ENCODE measurements at places on chromosomes 12 and 14.

- DNase-seq = no peak
Observed at GRCh38 chr14:61589691-61590581, 105.4 kb upstream of the HIF1A start.

- no peak for DNase-seq
Observed at GRCh38 chr14:36723530-36723929, 61.9 kb downstream of the PAX9 start.

DNA sequence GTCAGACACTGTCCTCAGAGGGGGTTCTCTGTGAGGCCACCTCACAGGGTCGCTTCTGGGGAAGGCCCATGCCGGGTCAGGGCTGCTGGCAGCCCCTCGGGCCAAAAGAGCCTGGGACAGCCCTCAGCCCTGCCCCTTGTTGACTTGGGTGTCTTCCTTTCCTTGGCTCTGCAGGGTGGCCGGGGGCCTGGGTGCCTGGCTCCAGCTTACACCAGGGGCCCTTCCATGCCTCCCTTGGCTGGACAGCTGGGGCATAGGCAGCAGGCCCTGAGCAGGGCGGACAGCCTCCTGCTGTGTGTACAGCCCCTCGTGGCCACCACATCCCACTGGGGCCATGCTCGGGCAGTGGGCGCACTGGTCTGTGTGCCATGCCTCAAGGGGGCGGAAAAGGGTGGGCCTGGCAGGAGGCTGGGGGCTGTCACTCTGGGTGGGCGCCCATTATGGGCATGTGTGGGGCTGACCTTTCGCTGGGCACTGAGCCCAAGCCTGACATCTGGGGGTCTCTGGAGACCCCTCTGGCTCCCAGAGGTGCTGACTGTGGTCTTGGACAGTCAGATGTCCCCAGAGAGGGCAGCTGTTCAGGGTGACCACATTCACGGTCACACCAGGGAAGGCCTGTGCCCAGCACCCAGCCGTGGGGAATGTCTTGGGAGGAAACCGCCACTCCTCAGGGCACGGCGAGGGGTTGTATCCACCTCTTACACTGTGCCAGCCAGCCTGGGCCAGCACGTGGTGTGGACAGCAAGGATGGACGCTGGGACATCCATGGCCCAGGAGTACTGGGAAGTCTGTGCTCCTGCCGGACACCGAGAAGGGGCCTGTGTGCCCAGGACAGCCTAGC, 313.3 kb downstream of the TMEM121 start:
- DNase-seq = no peak

- no peak for DNase-seq
Observed at GRCh38 chr12:7101694-7102131, 7.3 kb downstream of the C1RL start.

DNA sequence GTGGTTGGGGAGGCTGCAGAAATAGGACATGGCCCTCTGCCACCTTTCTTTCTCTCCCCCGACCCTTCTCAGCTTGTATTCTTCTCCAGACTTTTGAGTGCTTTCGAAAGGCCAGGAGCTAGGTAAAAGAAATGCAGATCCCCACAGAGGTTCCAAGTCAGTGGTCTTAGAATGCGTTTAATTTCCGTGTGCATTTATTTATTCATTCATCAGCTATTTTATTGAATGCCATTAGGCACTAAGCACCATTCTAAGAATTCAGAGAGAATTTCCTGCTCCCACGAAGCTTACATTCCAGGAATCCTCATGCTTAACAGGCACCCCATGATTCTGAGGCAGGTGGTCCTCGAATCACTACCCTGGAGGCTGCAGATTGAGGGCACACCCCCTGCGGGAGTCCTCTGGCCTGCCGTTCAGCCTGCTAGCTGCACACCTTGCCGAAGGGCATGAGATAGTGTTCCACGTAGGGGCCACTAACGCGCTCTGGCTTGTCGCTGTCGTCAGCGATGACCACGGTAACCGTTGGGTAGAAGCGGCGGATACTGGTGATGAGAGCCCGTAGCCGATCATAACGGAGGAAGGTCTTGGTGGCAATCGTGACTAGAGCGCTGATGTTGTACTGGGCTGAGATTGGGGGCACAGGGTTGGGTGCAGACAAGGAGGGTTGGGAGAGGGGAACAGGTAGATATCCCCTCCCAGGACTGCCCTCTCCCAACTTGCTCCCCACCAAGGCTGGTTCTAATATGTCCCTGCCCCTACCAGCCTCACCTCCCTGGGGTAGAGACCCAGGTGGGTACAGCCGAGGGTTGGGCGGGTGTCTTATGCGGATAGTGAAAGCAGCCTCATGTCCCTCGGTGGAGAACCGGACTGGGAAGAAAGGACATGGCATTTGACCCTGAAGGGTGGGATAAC, 4.5 kb downstream of the B4GALNT1 start:
- no peak for DNase-seq

DNA sequence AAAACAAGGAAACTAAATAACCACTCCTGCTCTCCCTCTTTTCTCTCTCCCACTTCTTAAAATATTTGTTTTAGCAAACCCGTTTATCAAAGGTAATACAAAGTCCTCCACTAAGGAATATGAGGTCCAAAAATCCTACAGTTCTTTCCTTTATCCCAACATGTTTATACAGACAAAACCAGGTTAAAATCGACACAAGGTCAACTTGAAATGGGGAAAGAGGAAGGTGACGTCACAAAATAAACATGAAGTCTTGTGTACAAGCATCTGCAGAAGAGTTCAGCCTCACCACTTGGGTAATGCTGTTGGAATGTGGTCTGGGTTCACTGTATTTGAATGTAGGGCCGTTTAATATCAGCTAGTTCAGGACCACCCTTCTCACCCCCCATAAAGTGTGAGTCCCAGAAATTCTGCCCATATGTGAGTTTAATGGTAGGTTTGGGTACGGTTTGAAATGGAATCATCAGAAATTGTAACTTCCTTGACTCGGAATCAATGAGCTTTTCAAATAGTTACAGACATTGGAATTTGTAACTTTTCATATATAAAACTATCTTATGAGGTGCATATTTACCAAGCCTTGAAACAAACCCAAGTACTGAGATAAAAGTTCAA, 120.0 kb upstream of the SLC38A2 start:
- no peak for DNase-seq

GRCh38 chr12:56633468-56634241, 3.5 kb upstream of the BAZ2A start:
- DNase-seq = no peak
